Sigmoid colon (tissue), 7 donors: ENCODE measurements at places on chromosomes 4 and X.

DNA sequence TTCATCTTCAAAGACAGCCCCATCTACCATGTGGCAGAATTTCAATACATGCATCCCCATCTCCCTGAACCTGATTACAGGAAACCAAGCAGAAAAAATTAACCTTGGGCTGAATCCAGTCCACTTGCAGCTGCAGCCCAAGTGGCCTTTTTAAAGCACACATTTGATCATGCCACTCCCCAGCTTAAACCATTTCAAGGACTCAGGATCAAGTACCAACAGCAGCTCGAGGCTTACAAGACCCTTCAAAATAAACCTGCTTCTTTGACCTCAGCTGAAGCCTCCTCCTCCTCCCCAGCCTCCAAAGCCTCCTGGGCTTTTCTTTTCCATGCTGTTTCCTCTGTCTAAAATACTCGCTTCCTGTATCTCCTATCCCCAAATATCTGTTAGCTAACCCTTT is 50.7 kb upstream of the KIT start:
- DNase-seq: no peak

- DNase-seq: no peak
These were observed 49.9 kb upstream of the SCRG1 start for GRCh38 chr4:173448608-173449379.

DNA sequence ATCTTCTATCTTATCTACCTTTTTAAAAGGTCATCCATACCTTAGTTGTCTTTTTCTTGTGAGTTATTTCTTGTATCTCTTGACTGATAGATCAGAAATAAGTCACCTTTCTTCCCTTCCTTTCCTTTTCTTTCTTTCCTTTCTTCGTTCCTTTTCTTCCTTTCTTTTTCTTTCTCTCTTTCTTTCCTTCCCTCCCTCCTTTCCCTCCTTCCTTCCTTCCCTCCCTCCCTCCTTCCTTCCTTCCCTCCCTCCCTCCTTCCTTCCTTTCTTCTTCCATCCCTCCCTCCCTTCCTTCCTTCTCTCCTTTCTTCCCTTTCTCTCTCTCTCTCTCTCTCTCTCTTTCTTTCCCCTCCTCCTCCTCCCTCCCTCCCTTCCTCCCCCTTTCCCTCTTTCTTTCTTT is 93.5 kb downstream of the CEP135 start:
- no peak for DNase-seq

GRCh38 chr4:95877636-95878035 is 37.7 kb downstream of the PDHA2 start:
- DNase-seq: no peak

DNA sequence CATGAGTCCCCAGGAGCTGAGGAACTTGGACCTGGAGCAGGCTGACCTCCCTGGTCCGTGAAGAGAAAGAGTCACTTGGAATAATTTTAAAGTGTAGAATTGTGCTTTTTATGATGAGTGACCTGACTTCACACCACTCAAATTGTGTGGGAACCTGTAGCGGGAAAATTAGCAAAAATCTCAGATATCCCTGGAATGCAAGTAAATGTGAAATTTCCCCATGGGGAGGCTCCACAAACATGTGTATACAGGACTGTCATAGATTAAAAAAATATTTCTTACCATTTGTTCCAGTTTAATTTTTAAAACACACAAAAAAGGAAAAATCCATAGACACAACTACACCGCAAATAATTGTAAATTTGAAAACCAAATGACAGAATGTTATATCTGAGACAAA is 1079.6 kb upstream of the PABPC4L start:
- no peak for DNase-seq
